ENCODE measurements at places on chromosomes 3 and 15.
A peak's percentile ranks its signal among the peaks of the same experiment; 100 is the strongest.

DNA sequence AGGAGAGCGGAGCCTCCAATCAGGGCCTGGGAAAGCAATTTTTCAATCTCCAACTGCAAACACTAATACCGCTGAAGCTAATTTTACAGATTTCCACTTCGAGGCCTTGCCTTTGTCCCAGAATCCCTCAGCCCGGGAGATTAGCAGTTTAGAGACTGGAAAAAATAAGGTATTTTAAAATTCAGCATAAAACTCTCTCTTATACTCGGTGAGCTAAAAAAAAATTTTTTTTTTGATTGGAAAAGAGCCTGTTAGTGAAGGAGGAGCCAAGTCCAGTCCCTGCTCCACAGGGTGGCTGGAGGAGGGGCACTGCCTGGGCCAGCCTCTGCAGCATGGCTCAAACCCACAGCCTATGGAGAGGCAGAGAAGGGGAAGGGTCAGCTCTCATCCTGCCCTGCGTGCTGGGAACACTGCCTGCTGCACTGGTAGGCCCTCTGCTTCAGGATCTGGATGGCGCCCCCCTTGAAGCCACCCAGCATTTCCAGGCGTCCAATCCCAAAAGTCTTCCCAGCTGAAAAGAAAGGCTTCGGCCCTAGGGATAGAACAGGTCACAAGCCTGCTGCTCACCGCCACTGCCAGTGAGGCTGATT lies 48.9 kb downstream of the CACNA2D2 start:
- DNase-seq: no peak

GRCh38 chr3:172461530-172462138 lies 13.4 kb upstream of the GHSR start:
- DNase-seq: no peak

GRCh38 chr15:101689901-101690300 lies 34.4 kb downstream of the TARS3 start:
- no peak for DNase-seq

DNA sequence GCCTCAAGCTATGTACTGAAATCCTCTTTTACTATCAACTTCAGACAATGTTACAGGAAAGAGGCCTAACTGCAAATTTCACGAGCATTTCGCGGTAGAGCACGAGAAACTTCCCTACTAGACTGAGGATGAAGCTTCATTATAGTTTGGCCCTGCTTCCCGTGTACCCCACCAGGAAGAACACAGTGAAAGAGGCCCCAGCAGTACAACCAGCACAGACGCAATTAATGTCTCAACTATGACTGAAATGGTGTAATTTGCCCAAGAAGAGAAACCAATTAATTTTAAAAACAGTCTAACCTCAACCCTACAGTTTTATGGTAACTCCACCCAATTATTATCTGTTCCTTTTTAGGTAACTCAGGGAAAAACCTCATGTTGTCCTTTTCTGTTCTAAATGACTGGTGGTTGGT lies 12.1 kb downstream of the CHSY1 start:
- DNase-seq: no peak

DNA sequence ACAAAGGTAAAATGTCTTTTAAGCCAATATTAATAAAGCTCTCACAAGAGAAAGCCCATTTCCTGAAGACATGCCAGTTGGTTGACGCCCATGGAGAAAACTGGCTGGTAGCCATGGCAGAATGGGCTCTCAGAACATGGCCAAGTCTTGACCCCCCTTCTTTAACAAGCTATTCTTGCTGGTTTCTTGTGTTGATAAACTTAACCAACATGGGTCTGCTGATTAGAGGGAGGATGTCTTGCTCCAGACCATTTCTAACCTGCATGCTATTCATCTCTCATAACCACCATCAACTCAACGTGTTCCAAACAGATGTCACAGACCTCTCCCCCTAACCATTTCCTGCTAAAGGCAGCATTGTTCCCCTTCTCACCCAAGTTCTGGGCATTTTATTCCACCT lies 25.7 kb downstream of the NTRK3 start:
- no peak for DNase-seq

DNA sequence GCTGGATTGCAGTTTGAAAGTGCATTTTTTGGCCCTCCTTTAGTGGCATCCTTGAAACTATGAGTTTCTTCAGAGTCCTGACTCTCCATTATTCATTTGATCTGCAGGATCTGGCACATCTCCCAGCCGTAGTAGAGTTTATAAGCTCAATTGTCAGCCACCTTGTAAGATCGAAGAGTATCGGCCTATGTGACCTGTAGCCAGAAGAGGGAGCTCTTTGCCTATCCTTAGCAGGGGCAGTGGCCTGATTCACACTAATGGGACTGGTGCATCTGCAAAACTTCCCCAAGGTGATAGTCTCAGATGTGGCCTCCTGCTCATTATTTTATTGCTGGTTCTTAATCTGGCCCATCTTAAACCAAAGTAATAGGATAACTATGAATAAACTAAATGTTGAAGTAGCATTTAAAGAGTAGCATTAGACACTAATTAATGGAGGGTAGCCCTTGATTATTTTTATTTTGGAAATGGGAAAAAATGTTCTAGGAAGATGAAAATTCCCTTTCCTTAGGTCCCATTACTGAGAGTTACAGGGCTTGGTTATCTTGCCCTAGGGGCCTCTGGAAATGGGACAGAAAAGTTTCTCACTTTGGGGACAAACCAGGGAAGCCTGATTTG lies 21.2 kb downstream of the GCSAM start:
- peak; percentile 38 for DNase-seq

DNA sequence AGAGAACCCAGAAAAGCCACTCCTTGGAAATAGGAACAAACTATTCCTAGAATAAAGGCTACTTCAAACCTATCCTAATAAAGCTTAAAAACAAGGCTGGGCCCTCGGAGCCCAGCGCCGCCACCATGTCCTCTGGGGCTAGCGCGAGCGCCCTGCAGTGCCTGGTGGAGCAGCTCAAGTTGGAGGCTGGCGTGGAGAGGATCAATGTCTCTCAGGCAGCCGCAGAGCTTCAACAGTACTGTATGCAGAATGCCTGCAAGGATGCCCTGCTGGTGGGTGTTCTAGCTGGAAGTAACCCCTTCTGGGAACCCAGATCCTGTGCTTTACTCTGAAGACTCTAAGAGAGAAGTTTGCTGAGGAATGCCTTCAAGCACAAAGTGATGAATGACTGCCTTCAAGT lies 63.2 kb downstream of the ADAM10 start:
- no peak for DNase-seq

DNA sequence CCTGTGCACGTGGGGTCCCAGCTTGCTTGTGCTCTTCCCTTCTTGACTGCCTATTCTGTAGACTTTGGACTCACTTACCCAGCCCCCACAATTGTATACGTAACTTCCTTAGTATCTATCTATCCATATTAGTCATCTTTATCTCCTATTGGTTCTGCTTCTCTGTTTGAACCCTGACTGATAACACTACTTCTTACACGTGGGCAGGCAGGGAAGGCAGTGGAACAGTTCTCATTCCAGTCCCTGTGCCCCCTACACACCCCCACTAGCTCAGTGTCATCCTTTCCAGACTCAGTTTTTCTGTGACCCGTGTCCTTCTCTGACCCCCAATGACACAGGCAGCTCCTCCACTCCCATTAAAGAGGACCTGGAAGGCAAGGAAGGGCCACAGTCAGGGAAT lies 74.2 kb upstream of the FBN1 start:
- no peak for DNase-seq

DNA sequence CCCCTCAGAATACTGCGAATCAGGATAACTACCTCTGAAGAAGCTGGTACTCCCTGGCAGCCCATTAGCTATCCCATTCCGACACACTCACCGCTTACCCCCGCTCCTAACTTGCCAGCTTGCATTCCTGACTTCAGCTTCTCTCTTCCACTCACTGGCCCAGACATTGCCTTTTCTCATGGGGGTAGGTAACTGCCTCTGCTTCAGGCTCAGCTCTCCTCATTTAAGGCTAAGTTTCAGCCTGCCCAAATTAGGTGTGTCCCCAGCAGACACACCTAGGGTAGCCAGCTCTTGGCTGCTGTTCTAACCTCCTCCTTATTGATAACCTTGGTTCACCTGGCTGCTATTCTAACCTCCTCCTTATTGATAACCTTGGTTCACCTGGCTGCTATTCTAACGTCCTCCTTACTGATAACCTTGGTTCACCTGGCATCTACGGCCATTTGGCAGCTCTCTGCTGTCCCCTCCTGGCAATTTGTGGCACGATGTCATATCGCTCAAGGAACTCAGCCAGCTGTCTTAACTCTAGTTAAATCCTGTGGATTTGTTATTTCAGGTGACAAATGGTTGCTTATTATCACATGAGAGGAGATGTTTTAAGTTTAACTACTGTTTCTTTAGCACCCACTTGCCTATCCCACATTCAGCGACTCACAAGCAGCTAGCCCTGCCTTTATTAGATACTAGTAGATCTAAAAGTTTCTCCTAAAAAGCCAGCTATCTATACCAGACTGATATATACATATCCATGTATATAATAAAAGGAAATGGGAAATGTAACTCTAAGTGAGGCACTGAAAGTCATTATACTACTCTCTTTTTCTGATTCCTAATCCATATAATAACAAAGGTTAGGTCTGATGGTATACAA lies 106.5 kb upstream of the ACP3 start:
- no peak for DNase-seq

GRCh38 chr3:156240642-156241041 lies 120.3 kb downstream of the KCNAB1 start:
- DNase-seq: no peak

- no peak for DNase-seq
Measured at GRCh38 chr3:43757666-43758321, 67.1 kb downstream of the ABHD5 start.

DNA sequence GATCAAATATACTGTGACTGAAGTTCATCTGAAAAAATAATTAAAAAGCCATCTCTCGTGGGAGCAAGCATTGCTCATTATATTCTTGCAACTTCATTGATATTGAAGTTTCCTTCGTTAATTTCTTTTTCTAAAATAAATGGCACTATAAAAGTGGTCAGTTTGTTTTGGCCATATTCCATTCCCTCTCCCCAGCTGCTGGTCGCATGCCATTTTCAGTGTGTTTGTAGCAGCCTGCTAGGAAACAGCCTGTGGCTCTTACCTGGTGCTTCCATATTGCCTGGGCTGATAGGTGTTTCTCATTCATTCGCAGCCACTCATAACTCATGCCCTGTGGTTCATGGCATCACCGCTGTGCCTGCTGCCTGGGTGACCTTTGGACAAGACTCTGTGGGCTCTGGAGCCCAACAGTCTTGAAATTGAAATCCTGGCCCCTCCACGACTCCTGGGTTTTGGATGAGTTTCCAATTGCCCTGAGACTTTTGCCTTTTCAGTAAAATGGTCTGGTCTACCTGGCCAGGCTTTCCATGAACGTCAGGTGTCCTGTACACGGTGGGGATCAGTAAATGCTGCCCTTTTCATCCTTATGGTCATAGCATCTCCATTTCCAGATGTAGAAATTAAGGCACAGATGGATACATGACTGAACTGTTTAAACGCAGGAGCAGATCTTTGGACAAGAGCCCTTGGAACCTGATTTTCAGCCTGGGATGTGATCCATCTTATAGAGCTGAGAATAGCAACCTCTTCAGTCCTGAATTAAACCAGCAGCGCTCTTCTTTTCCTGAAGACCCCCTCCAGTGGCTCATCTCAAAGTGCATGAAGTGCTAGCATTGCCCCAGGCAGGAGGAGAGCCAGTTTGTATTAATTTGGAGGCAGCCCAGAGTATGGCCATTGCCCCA lies 69.4 kb downstream of the SLCO3A1 start:
- peak; percentile 75 for DNase-seq

GRCh38 chr3:18238332-18238731 lies 186.8 kb downstream of the SATB1 start:
- no peak for DNase-seq

DNA sequence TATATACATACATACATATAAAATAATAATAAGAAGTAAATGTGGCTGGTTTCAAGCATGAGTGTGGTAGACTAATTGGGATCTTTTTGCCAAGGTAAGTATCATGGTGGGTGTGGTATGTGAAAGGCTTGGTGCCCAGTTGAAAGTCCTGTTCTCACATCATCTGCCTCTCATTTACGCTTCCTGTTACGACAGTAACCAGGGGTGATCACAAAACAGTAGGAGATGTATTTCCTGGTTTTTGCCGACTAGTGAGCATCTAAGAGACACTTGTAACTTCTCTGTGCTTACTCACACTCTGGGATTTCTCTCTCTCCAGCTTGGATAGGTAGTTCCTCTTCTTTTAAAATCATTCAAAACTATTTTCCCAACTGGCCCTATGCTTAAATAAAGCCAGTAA lies 1028.3 kb upstream of the NR2F2 start:
- no peak for DNase-seq

DNA sequence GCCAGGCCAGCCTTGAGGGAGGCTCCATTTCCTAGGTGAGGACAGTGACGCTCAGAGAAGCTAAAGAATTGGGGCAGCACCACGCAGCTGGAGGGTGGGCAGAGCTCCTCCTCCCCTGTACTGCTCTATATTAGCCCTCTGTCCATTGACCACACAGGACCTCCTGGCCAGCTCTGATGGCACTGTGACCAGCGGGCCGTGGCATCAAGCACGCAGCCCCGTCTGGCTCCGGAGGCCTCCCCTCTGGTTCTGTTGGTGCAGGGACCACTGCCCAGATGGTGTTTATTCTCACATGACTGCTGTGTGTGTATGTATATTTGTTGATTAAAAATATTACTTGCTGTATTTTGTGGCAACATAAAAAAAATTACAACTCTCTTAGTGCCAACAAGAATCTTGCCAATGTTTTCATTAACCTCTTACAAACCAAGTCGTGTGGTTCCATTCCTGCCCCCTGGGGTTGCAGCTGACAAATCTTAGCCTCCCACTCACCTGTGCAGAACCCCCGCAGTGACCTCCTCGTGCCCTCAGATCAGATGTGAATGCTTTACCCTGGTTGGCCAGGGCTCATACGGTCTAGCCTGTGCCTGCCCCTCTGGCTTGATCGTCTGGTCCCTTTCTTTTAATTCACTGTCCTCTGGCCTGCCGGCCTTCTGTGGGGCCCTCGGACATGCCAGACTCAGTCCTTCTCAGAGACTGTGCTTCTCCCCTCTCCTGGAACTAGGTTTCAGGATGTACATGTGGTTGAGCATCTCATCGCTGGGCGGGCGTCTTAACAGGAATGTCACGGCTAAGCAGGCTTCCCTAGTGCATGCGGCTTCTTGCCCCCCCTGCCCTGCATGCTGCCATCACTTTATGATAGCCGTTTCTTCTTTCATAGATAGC lies 14.8 kb downstream of the CHCHD6 start:
- DNase-seq: no peak

- DNase-seq: no peak
Measured at GRCh38 chr3:192422997-192423342, 304.4 kb downstream of the FGF12 start.

- DNase-seq: peak; percentile 23
Measured at GRCh38 chr3:140736863-140737460, 59.1 kb downstream of the TRIM42 start.

DNA sequence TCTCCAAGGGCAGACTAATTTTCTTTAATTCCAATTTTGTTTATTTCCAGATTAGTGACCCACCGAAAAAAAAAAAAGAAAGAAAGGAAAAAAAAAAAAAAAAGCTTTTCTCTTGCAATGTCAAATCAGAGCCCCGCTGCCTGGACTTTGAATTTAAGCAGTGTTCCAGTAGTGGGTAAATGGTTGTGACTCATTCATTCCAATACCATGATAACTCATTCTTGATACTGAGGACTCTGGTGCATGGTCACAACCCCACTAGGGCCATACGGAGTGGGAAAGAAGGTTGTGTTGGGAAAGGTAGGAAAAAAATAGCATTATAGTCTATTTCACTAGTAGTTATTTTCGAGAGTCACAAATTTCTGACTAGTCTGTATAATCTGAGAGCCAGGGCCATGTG lies 59.1 kb upstream of the COL8A1 start:
- DNase-seq: no peak
